ENCODE measurements at places on chromosomes 11 and 22.

DNA sequence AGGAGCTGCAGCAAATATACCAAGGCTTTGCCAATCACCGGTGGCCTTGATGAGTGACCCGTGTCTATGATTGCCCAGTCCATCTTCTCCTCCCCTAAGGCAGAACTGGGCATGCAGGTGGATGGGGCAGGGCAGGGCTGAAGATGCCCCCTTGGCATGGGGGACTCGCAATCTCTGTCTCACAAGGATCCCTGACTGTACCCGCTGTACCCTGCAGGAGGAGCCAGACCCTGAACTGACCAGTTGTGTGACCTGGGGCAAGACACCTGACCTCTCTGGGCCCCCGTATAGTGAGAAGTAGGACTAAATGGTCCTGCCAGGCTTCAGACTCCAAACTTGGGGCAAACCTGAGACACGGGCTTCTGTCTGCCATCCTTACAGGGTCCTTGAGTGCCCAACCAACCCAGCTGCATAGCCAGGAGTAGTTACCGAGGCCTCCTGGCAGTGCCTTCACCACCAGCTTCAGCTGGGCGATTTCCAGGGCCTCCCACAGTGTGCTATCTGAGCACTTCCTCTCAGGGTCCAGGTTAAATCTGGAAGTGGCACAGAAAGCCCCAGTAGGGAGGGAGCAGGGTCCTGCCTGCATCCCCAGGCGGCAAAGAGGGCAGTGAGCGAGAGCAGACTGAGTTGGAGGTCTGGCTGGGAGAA, 6.4 kb upstream of the KCNJ11 start:
- no peak for DNase-seq

GRCh38 chr11:67054836-67055523, 1.7 kb upstream of the RHOD start:
- DNase-seq: no peak

DNA sequence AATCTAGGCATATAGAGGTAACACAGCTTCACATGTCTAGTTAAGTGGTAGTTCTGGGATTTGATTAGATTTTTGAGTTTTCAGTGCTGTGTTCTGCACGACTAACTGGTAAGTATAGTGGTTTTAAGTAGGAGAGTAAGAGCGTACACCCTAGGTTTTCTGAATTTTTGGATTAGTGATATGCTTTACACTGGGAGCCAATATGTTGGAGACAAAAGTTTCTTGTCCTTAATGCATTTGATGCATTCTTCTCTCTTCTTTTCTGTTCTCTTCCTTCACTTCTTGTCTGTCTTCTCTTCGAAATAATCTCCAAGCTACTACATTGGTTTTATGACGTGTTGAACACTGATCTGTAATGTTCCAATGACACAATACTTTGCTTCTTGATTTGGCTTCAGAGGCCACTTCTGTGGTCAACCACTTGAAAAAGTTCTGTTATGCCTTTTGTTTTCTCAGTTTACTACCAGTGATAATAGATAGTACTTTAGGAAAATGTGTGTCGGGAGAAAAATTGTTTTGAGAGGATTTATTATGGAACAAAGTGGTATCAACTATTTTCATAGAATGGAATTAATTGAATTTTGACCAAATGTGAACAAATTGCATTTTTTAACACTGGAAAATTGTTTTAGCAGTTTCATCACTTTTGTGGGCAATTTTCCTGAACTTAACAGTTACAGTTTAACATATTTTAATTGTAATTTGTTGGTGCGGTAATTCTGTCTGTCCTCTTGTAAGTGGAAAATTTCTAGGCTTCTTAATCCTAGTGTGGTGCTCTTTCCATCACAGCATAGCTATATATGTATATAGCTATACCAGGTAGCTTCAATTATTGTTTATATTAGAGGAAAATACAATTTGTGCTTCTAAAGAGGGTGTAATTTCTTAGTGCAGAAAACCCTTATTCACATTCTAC, 2.6 kb downstream of the PDE3B start:
- DNase-seq: no peak

GRCh38 chr11:11937957-11938356, 70.5 kb downstream of the DKK3 start:
- no peak for DNase-seq

DNA sequence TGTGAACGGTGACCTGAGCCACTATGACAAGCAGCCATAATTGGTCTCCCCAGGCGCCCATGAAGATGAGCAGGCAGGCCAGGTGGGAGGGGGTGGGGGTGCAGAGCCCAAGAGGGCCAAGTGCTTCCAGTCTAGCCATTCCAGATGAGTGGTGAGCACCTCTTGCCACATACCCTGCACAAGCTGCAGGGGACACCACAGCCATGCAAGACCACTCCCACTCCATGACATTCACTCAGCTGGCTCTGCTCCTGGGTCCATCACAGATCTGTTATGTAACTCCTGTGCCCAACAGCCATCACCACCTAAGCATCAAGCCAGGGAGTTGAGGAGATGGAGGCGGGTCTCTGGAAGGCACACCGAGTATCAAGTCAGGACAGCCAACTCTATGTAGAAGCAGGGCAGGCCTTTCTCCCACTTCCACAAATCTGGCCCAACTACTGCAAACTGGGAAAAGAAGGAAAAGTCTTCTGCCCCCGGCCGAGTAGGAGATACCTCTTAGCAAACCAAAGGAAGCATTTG, 8.4 kb downstream of the TMEM184B start:
- DNase-seq: no peak

GRCh38 chr22:42388130-42388797, 43.9 kb downstream of the NFAM1 start:
- DNase-seq: no peak

DNA sequence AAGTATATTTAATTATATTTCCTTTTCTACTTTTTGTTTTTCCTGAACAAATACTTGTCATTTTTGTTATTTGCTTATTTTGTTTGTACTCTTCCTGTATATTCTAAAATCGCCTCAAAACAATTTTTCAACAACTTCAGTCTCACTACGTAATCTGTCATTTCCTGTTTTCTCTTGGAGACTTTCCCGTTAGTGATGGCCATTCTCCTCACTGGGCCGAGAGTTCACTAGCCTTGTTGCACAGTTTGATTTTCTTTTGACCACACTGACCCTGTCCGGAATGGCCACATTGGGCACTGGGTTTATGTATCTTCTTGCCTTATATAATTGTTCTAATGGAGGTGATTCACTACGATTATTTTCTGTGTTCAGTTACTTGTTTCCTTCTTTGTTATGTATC, 726.1 kb downstream of the FAM181B start:
- no peak for DNase-seq

DNA sequence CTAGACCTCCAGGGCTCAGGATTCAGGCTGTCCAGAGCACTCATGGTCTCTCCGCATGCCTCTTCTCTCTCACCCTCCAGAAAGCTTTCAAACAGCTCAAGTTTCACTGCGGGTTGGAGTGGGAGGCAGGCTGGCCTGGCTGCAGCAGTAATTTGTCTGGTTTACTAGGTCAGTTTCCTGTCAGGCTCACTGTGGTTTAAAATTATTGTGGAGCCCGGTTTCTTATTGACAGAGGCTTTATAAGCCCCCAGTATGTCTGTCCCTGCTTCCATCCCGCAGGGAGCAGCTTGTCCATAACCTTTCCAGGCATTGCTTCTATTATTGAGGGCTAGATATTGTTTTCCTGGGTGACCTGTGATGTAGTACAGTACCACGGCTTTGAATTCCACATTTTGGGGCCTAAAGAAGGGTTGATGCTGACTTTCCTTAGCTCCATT, 235.3 kb upstream of the SORL1-AS1 start:
- no peak for DNase-seq

- DNase-seq: no peak
Observed at GRCh38 chr22:23226497-23226850, 46.2 kb downstream of the BCR start.

GRCh38 chr11:44316659-44317240, 6.8 kb upstream of the ALX4 start:
- no peak for DNase-seq

DNA sequence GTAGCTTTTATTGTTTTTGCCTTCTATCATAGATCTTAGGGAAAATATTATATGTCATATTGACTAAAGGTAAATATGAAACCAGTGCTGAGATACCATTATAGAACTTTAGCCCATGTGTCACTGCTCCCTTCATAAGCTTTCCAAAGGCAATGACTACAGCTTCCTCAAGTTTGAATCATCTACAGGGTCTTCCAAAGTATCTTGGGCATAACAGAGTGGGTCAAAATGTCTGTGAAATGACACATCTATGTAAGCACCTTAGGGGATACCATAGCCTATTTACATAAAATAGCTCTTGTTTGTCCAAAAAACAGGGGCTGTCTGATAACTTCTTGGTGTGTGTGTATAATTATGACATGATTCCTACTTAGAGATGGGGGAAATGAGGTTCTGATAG, 52.5 kb downstream of the RELT start:
- DNase-seq: no peak

GRCh38 chr11:91513734-91514133, 710.9 kb upstream of the FAT3 start:
- DNase-seq: no peak

DNA sequence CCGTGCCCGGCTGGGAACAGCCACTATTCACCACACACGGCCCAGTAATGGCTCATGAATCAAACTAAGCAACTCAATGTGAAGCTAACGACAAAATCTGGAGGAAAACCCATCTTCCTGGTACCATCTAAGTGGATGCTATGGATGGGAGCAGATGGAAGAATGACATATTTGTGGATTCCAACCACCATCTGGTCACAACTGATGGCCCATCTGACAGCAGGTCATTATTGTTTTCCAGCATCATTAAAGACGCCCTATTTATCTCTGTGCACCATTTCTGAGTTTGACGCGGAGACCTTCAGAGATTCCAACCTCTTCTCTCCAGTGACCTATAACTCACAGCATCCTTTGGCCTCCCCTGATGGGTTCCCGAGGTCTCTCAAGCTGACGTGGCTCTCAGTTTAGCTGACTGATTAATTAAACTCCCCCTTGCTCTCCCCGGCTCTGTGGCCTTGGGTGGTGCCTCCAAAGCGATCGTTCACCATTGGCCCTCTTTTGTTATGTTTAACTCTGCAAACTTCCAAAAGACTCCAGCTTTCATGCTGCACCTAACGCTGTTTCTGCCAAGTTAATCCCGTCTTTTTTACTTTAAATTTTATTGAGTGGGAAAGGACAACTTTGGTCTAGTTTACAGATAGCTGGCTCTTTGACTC, 1514.4 kb downstream of the BRD1 start:
- no peak for DNase-seq

- no peak for DNase-seq
Observed at GRCh38 chr22:37893583-37893983, 12.5 kb upstream of the MICALL1 start.

DNA sequence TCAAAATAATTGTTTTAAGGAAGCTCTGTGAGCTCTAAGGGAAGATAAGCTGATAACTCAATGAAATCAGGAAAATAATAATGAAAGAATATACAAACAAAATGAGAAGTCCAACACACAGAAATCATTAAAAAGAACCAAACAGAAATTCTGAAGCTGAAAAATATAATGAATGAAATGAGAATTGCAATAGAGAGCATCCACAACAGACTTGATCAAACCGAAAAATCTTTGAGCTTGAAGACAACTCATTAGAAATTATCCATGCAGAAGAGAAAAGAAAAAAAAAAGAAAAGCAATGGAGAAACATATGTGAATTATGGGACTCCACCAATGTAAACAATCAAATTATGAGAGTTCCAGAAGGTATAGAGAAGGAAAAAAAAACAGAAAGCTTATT, 101.0 kb downstream of the BBOX1 start:
- DNase-seq: no peak

GRCh38 chr22:50739894-50740293, 1.9 kb downstream of the ACR start:
- no peak for DNase-seq

- DNase-seq: no peak
Observed at GRCh38 chr11:126331286-126331685, 24.2 kb upstream of the ST3GAL4 start.

DNA sequence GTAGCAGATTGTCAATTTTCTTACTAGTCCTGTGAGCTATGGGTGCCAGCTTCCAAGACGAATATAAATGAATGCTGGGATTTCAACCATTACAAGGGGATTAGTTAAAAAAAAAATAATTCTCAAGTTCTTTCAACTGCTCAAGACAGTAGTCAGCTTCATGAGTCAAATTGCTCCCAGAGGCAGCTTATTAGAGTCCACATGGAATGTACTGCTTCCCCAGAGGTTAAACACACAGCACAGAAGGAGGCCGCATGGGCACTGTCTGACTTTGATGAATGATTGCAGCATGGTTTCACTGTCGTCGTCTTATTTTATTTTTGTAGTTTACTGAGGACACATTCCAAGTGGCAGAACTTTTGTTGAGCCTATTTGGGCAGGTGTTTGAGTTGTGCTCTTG, 563.2 kb downstream of the TMEM135 start:
- no peak for DNase-seq

- no peak for DNase-seq
Observed at GRCh38 chr11:32426192-32426591, 9.1 kb downstream of the WT1 start.

DNA sequence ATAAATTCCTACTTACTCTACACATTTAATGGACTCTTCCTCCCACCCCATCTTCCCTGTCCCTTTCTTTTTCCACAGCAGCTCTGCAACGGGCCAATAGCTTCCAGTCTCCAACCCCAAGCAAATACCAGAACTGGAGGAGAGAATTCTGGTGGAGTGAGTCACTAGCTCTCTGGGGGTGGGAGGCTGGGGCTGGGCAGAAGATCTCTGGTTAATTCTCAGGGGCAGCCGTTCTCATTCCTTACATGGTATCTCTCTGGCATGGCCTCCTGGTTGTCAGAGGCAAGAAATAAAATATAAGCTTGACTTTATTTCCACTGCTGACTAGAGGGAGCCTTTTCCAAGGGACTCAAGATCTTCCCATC, 90.4 kb upstream of the PARVA start:
- DNase-seq: no peak

DNA sequence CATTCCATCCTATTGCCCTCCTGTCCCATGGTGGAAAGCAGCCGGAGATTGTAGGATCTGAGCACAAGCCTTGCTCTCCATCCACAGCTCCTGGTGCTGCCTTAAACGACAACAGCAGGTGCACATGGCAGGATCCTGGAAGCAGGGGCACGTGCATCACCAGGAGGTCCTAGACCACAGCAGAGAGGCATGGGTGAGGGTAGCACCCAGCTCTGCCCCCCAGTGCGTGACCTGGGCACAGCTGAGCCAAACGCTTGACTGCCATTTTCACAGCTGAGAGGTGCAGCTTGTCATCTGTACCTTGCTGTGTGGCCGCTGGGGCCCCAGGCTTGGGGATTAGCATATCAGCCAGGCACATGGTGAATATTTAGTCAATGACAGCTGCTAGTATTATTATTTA, 92.7 kb downstream of the NTM start:
- DNase-seq: no peak

GRCh38 chr11:1547467-1548098, 24.5 kb downstream of the DUSP8 start:
- no peak for DNase-seq

GRCh38 chr22:26589367-26589844, 526 bp downstream of the TPST2 start:
- no peak for DNase-seq

GRCh38 chr11:63937713-63938478, 906 bp upstream of the NAA40 start:
- no peak for DNase-seq

DNA sequence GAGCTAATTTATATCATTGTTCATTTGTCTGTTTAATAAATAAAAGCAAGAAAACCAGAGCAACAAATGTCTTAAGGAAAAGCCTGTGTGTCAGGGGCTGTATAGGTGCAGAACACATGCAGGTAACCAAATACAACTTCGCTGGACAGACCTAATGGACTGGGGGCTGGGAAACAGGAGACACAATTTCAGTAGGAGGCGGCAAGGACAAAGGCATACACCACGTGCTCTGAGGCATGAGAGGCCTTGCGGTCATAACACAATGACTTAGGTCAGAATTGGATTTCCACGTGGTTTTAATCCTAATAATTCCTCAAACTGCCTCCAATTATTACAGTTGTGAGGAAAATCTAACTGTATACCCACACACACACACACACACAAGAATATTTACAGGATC, 8.7 kb upstream of the GLB1L3 start:
- DNase-seq: no peak
